Activated gamma-delta T cell treated with Interleukin-2 at 50 U/mL for 16 hours (primary cell): ENCODE measurements at places on chromosomes 2 and 18.
A peak's percentile ranks its signal among the peaks of the same experiment; 100 is the strongest.

- no peak for DNase-seq
Measured at GRCh38 chr2:52345082-52345481, 1313.2 kb upstream of the NRXN1 start.

DNA sequence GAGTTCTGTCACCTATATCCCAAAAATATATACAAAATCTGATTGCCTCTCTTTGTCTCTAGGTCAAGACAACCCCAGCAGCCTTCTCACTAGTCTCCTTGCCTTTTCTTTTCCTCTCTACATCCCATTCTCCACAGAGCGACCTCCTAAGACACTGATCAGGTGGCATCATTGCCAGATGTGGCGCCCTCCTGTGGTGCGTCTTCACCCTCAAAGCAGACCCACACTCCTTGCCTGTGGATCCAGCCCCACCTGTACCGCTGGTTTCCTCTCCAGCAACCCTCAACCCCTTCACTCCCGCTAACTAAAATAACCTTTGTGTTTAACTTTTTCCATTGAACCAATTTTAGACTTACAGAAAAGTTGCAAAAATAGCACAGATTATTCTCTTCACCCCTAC lies 273.3 kb downstream of the GLI2 start:
- no peak for DNase-seq

DNA sequence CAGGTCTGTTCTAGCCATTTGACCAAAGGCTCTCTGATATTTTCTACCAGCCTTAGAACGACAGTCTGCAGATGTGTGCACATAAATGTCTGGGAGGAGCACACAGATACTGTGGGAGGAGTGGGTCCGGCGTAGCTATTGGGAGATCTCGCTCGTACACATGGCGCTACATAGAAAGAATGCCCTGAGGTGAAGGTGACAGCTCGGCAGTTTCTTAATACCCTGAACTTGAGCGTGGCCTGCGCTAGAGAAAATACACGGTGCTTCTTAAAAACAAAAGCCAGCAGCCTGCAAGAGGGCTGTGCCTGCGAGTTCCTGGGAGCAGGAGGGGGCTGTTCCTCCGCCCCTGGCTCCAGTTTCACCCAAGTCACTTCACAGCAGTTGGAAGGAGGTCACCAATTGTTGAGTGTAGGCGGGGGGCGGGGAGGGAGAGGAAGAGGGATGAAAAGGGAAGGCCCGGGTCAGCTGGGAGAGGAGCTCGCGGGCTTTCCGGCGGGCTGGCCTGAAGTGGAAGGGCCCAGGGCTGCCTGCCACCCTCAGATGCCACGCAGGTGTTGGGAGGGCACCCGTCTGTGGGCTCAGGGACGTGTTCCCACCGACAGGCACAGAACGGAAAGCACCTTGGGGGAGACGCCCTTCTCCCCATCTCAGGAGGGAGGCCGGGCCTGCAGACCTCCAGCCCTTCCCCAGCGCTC lies 124.7 kb upstream of the ZNF516 start:
- DNase-seq, result no peak

GRCh38 chr2:109208071-109208950 lies 79.3 kb downstream of the SH3RF3 start:
- no peak for DNase-seq

DNA sequence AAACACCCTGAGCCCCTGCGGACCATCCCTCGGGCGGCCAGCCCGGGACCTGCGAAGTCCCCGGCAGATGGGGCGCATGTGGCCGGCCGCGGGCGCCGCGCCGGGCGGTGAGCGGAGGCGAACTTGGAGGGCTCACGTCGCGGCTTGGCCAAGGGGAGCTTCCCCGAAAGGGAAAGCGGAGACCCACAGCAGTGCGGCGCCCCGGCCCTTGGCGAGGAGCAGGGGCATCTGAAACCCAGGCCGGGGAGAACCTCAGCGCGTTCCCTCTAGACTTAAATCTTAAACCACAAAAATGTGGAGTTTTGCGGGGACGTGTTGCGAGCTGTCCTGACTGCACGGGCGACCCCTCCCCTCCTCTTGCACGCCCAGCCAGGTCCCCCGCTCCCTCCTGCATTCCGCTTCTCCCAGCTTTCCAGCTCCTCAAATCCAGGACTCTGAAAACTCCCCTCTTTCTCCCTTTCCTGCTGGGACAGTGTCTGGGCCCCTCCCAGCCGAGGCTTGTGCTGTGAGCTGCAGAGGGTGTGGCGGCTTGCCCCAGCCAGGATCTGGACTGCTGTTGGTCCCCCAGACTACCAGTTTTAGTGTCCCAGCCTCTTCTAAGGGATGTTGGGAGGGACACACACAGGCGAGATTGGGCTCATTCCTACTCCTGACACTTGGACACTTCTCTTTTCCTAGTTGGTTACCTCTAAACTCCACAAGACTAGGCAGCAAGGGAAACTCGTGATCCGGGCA lies 1.3 kb downstream of the FMNL2 start:
- no peak for DNase-seq

- no peak for DNase-seq
Measured at GRCh38 chr2:43846140-43846793, 7.5 kb downstream of the ABCG8 start.

GRCh38 chr2:54589340-54590215 lies 133.5 kb downstream of the SPTBN1 start:
- DNase-seq, result no peak

DNA sequence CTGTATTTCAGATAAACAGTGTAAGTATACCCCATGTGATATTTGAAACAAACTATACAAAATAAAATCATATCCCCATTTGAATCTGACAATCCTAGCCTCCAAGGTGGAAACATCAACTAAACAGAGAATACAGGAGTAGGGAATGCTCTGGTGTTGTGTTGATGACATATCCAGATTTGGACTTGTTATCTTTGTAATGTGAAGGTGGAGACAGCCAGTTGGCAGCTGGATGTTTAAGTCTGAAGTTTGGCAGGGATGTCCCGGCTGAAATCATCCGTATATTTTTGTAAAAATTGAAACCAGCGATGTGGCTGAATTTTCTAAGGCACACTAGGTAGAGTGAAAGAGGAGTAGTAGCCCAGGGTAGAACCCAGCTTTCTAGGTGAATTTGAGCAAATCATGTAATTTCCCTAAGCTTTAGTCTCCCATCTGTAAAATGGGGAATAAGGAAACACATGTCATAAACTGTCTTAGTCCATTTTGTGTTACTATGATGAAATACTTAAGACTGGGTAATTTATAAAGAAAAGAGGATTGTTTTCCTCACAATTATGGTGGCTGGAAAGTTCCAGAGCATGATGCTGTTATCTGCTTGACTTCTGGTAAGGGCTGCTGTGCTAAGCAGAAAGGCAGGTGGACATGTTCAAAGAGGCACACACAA lies 246.6 kb upstream of the APCDD1 start:
- DNase-seq, result no peak

- no peak for DNase-seq
Measured at GRCh38 chr2:210252699-210253606, 27.7 kb upstream of the ACADL start.

DNA sequence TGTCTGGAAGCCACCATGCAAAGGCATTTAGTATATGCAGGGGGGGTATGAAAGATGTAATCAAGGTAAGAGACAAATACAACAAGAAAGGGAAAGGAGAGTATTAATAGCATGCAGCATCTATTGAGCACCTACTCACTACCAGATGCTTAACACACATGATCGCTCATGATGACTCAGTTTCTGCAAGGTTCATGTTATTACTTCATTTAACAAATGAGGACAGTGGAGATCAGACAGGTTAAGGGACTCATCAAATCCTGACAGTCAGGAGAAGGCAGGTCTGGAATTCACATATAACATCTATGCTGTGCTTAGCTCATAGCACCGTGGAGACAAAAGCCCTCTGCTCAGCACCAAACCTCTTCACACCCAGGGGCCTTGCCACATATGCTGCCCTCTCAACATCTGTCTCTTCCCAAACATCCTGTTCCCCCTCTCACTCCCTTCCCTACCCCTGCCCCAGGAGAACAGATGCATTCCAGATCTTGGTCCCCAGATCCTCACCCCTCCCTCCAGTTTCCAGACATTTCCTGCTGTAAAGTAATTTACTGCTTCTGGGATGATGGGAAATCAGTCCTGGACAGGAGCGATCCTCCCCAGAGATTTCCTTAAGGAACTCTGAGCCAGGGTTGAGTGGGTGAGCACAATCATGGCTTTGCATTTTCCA lies 155.3 kb downstream of the ANTXR1 start:
- no peak for DNase-seq

DNA sequence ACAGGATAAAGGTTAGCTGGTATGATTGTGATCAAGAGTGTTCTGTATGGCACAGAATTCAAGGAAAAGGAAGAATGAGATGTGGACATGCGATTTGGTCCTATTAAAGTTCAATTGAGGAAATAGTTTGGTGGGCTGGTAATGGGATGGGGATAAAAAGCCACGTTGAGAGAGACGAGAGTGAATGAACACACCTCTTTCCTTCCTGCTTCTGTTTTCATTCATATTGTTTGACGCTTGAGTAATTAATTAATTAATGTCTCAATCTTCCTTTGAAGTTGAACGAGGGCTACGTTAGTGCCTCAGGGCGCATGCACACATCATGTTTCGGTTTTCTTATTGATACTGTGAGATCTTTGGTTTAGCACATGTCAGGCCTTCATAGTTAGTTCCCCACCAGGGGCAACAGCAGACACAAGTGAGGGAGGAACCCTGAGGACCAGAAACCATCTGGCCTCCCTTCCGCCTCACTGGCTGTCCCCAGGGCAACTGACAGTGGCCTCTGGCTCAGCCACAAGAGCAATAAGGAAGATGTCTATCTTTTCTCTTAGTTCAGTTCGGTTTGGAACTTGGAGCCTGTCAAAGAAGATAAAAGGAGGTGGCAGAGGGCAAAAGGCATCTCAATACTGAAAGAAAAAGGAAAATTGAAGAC lies 116.0 kb downstream of the LIPG start:
- no peak for DNase-seq

DNA sequence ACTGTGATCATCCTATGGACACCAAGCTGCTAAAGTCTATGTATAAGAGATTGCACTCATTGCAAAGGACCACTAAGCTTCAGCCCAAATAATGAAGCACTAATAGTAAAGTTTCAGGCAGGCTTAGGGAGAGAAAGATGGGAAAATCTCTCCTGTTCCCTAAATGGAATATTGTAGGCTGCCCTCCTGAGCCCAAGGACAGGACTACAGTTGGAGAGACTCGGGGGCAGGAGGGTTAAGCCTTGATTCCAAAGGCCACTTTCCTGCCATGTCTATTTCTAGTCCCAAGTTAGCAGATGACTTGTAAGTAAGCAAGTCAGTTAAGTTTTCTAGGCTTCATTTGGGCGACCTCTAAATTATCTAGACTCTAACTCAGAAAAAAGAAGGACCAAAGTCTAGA lies 9.0 kb downstream of the TMEM247 start:
- DNase-seq, result no peak

DNA sequence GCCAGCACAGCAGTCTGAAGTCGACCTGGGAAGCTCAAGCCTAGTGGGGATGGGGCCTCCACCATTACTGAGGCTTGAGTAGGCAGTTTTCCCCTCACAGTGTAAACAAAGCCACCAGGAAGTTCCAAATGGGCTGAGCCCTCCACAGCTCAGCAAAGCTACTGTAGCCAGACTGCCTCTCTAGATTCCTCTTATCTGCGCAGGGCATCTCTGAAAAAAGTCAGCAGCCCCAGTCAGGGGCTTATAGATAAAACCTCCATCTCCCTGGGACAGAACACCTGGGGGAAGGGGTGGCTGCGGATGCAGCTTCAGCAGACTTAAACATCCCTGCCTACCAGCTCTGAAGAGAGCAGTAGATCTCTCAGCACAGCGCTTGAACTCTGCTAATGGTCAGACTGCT lies 218.4 kb upstream of the VRK2 start:
- no peak for DNase-seq

DNA sequence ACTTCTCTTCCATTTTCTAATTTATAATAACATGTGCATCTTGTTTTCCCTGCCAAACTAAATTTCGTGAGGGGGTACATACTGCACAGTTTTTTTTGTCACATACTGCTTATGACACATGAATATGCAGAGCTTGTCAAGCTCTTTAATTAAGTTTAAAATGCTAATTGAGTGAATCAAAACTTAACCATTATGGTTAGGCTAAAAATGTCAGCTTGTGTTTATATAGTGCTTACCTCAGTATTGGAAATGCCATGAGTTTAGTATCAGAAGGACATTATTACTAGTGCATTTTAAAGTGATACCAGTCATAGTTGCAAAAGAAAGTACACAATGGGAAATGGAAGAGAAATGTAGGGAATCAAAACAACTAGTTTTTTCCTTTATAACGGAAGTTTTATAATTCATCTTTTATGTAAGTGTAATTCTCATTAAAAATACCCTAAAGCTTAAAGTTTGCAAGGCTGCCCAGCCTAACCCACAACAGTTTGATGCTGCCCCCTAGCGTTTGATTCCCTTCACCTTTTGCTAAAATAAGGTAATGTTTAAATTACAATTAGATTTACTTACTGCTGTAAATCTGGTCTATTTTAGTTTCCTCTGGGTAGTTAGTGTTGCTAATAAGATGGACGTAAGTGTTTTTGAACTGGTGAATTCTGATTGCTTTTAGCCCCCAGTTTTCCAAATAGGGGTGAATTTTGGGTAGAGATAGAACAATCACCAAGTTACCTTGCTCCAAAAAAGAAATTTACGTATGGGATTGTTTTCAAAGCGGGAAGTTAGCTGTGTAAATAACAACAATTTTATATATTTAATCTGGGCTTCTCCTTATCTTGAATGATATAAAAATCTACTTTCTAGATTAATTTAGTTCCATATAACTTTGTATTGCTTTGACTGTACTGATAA lies 3.2 kb downstream of the SLC39A10 start:
- DNase-seq, result peak; percentile 86

DNA sequence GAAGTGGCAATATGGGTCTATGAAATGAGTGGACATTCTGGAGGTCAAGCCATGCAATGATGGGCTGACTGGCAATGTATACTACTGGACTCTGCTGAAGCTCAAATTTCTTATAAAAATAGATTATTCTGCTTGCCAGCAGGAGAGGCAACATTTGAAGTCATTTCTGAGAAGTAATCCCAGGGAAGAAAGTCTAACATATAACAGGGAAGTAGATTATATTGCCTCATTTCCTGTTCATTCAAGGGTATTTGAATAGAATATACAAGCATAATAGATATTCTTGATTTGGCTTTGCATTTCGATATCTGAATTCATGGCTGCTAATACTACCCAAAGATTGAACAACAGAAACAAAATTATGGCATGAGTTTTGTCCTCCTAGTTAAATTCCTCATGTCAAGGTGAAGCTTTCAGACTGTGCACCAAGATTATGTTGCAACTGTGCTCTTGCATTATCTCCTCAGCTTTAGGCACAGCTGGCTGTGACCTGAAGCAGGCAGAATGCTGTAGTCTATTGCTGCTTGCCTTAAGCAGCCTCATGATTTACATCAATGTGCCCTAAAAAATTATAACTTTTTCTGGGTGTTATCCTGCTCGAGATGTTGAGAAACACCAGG lies 13.3 kb upstream of the TMX3 start:
- no peak for DNase-seq

DNA sequence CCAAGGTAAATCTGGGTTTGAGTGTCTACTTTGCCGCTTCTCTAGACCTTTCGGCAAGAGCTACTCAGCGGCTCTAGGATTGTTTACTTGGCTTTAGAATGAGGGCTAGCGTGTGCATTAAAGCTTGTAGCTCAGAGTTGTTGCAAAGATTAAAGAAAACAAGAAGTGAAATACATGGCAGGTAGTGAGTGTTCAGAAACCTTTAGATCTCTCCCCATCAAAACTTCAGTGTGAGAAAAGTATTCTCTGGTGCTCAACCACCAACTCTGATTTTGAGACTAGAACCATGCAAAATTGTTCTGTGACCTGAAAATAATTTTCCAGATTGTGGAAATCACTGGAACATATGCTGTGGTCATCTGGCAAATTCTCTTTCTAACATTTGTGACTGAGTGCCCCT lies 512.0 kb downstream of the CMPK2 start:
- no peak for DNase-seq
